Stimulated activated CD8-positive, alpha-beta memory T cell treated with anti-CD3 and anti-CD28 coated beads, Interleukin-4, amount 100 ng/mL, for 1 hour (primary cell): ENCODE measurements at places on chromosomes 6 and 20.

DNA sequence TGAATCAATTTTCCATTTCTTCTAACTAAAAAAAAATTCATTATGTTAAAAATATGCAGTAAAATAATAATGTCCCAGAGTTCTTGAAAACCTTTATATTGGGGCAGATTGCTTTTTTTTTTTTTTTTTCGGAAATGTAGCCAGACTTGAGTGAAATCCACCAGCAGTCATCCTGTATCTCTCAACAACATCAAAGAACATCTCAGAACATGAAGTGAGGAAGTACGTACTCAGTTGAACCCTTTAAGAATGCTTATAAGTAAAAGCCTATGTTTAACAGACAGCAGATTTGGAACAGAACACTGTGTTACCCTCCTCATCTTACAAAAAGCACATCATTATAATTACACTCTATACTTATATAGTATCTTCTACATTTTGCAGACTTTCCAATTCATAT lies 51.0 kb upstream of the SUPT3H start:
- no peak for DNase-seq

DNA sequence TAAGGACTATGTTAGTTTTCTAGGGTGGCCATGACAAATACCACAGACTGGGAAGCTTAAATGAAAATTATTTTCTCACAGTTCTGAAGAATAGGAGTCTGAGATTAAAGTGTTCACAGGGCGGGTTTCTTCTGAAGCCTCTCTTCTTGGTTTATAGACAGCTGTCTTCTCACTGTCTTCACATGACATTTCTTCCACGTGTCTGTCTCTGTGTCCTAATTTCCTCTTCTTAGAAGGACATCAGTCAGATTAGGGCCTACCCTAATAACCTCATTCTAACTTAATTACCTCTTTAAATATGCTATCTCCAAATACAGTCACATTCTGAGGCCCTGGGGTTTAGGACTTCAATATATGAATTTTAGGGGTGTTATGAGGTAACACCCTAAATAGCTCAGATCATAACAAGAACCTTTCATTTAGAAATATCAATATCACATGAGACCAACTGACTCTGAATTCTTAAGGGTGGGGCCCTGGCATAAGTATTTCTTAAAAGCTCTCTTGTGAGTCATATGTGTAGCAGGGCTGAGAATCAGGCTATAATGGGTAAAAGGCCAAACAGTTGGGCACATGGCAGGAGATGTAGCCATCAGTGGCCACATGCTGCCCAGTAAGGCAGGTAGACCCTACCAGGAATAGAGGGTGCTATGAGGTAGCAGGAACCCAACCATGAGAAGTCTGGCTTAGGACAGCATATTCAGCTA lies 62.0 kb upstream of the TENT5A start:
- DNase-seq = no peak

- DNase-seq = no peak
Observed at GRCh38 chr20:9581509-9581908, 67.1 kb downstream of the LAMP5 start.

DNA sequence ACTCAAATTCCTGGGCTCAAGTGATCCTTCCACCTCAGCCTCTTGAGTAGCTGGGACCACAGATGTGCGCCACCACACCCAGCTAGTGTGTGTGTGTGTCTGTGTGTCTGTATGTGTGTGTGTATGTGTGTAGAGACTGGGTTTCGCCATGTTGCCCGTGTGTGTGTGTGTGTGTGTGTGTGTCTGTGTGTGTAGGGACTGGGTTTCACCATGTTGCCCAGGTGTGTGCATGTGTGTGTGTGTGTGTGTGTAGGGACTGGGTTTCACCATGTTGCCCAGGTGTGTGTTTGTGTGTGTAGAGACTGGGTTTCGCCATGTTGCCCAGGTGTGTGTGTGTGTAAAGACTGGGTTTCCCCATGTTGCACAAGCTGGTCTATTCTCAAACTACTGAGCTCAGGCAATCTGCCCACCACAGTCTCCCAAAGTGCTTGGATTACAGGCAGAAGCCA lies 28.3 kb downstream of the CDK5RAP1 start:
- no peak for DNase-seq

DNA sequence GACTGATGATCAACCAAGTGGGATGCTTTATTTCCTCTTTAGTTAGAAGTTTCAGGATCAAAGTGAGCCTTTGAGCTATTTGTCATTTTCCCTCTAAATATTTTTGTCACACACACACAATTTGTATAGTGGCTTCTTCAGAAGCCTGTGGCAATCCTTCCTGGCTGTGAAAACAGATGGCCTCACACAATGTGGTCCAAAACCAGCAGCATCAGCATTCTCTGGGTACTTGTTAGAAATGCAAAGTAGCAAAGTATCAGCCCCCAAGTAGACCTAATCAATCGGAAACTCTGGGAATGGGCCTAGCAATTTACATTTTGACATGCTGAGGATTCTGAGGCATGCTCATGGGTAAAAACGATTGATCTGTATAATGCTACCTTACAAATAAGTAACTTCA lies 115.9 kb downstream of the PAX1 start:
- no peak for DNase-seq

GRCh38 chr20:15702161-15702560 lies 871.1 kb downstream of the KIF16B start:
- no peak for DNase-seq

- no peak for DNase-seq
Observed at GRCh38 chr6:96604420-96604819, 41.5 kb downstream of the FHL5 start.

GRCh38 chr6:106629859-106630163 lies 433 bp downstream of the QRSL1 start:
- peak; percentile 5 for DNase-seq

GRCh38 chr6:39516471-39516870 lies 194.0 kb upstream of the KCNK16 start:
- DNase-seq = no peak

DNA sequence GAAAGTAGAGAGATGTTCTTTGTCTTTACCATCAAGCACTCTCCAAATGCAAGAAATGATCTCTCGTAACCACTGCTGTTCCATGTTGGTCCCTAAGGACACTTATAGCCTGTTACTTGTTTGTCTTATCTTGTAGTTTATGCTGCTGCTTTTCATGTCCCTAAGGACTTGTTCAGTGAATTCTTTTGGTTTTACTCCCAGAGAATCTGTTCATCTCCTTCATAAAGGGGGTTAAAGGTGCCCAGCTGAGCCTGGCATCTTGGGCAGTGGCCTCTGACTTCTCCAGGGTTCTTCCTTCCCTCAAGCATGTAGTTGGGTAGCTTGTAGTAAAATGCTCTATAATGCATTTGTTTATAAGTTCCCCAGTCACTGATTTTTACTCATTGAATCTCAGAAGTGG lies 864 bp upstream of the PKIG start:
- no peak for DNase-seq

- DNase-seq = no peak
Observed at GRCh38 chr20:57770852-57771720, 61.3 kb upstream of the PMEPA1 start.

DNA sequence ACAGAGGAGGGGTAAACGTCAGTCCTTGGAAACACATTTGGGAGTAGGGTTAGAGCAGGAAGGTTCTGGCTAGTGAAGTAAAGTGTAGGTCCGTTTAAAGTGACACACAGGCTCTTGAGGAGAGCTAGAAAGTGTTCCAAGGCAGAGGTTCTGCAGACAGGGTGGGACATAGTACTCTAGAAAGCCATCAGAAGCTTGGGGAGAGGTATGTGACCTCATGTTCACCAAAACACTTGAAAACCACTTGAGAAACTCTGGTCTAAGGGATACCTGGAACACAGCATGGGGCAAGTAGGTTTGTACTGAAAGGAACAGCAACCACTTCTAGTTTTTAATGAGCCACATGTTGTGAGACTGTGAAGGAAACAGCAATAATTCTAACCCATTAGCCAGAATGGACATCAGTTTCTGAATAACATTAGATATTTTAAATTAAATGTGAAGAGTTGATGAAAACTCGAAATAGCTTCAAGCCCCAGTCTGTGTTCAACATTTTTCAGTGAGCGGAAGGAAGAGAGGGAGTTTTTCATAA lies 49.0 kb downstream of the SOBP start:
- DNase-seq = no peak

DNA sequence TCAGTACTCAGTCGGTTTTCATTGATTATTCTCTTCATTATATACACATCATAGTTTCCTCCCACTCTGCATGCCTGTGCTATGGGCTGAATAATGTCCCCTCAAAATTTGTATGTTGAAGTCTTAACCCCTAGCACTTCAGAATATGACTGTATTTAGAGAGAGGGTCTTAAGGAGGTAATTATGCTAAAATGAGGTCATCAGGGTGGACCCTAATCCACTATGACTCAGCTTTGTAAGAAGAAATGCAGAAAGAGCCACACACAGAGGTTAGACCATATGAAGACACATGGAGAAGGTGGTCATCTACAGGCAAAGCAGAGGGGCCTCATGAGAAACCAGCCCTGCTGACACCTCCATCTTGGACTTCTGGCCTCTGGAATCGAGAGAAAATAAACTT lies 15.8 kb downstream of the ABHD12 start:
- no peak for DNase-seq
